ENCODE measurements at places on chromosomes 6 and 20.

GRCh38 chr6:155954149-155954548, 498.5 kb upstream of the NOX3 start:
- no peak for DNase-seq

GRCh38 chr20:52035498-52035897, 156.1 kb downstream of the ZFP64 start:
- no peak for DNase-seq

- no peak for DNase-seq
Measured at GRCh38 chr20:49775229-49775693, 37.4 kb upstream of the SLC9A8 start.

GRCh38 chr6:82875573-82876185, 190.0 kb downstream of the UBE3D start:
- DNase-seq, result no peak

DNA sequence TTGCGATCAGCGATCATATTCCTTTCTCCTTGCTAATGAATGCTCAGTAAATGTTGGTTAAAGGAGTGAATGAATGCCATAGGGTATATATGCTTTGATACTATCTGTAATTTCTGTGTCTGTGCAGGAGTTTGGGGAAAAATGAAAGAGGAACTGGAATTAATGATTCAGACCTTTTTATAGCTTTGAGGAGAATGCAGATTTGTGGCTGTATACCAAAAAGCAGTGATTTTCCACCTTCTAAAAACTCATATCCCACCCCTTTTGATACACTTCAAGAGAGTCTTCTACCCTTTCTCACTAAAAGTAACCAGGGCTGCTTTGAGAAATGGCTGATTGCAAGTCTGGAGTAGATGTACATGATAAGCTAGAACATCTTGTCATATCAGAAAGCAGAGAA, 26.6 kb upstream of the SUMO4 start:
- DNase-seq, result no peak

- no peak for DNase-seq
Measured at GRCh38 chr6:37653933-37654565, 43.6 kb downstream of the MDGA1 start.

- no peak for DNase-seq
Measured at GRCh38 chr20:24866008-24866407, 83.1 kb upstream of the CST7 start.

DNA sequence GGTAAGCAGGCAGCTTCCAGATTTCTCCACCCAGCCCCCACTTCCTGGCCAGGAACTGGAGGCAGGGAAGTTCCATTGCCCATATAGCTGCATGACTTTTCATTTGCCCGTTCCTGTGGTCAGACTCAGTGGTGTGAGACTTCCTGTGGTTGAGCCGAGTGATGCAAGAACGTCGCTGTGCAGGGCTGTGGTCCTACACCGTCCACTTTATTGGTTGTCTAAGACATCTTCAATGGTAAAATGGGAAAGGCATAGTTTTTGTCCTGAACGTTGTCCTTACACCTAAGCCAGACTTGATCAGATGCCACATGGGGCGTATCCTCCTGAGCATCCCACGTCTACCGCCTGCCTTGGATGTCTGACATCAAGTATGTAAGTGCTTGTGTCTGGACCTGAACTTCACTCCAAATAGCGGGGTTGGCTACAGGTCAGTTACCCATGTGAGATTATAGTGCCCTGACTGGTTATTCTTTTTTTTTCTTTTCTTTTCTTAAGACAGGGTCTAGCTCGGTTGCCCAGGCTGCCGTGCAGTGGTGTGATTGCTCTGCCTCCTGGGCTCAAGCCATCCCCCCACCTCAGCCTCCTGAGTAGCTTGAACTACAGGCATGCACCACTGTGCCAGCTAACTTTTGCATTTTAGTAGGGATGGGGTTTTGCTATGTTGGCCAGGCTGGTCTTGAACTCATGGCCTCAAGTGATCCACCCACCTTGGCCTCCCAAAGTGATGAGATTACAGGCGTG, 25.9 kb upstream of the GTSF1L start:
- no peak for DNase-seq

- DNase-seq, result no peak
Measured at GRCh38 chr6:104325341-104326172, 534.2 kb downstream of the HACE1 start.

DNA sequence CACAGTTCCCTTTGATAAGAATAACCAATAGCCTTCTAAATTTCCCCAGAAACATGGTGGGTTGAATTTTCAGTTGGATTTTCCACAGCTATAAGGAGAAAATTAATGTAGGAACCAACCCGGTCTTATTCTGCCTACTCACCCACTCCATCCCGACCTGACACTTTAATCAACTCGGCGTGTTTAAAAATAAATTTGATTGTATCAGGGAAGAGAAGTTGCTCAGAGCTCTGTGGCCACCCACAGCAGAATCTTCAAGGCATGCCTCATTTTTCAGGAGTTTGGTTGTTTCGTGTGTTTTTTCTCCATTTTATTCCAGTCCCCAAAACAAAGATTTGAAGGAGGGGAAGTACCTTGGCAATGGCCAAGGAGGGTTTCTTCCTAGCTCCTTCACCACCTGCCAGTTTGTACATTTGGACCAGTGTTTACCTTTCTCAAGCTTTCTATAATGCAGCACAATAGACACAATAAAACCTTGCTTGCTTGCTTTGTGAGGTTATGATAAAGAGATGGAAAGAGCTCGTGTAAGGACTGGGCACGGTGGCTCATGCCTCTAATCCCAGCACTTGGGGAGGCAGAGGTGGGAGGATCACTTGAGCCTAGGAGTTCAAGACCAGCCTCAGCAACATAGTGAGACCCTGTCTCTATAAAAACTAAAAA, 297.2 kb upstream of the JARID2 start:
- no peak for DNase-seq

DNA sequence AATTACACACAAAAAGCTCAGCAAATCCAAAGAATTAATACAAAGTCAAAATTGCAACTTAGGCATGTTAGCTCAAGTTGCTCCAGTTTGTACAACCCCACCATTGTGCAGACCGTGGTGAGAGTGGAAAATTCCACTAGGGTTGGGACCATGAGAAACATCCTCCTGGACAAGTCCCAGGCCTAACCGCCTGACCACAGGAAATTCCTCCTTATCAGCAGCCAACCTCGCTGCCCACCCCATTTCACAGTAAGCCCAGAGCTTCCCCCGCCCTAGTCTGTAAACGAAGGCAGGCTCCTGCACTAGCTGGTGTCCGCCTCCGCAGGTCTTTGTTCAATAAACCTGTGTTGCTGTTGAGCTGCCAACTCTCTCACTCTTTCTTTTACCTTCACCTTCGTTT, 1023.3 kb downstream of the EYS start:
- DNase-seq, result no peak

DNA sequence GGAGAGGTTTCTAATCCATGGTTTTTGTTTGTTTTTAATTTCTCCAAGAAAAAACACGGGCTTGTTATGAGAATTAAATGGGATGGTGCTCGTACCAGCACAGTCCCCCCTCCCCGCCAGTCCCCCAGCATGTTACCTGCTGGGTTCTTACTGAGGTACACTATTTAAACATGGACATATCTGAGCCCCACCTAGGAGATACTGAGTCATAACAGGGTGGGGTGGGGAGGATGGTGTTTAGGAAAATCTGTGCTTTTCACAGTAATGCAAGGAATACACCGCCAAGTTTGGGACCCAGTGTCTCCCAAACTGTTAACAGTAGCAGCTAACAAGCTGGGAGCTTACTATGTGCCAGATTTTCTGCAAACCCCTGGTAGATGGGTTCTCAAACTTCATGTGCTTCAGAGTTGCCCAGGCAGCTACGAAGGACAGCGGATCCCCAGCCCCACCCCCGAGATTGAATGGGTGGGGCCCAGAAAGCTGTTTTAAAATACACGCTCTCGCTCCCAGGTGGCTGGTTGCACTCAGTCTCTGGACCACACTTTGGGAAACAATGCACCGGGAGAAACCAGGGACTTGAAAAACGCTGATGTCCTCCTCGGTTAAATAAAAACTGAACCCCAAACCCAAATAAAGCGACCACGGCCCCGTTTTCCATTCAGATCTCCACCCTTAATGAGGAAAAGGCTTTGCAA, 995 bp downstream of the ZFP64 start:
- no peak for DNase-seq

DNA sequence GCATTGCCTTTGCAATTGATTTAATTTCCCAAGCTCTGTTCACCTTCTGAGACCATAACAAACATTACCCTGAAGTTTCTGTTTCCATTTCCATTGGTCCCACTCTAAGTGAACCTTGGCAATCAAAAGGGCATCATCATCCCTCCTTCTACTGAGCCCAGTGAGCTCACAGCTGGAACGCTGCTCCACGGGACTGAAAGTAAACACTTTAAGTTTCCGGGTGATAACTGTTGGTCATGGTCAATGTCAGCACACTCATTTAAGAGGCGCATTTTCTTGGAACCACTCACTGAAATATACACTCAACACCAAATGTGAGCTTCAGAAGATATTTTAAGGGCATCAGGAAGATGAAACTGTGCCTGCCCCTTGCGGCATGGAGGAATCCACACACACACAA, 37.1 kb upstream of the RPS6KA2 start:
- no peak for DNase-seq

DNA sequence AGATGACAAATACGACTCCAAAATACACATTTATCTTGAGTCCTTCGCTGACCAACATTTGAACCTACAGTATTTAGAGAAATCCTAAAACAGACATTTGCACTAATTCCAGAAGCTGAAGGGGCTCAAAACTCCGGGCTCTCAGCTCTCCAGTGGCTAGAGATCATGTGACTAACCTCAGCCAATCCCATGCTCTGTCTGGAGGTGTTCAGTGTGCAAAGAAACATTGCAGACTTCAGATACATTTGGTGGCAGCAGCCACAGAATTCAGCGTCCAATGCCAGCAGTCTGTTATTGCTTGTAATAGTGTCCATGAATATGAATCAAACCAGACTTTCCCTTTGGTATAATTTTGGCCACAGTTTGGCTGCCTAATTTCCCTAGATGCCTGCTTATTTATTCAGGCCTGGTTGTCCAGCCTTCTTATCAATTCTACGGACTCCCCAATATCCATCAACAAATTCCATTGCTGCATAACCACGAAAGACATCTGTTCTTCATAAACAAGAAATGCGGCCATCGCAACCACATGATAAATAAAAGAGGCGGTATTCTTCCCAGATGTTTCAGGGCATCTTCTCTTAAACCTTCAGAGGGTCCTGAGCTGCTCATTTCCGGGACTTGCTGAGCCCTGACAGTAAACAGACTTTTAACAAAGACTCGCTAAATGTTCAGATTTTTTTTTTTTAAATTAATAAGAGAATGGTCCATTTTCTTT, 14.5 kb upstream of the CYP24A1 start:
- DNase-seq, result no peak

- no peak for DNase-seq
Measured at GRCh38 chr6:140478631-140479030, 1104.2 kb upstream of the CITED2 start.

GRCh38 chr6:10962673-10963072, 75.8 kb downstream of the SYCP2L start:
- DNase-seq, result no peak

DNA sequence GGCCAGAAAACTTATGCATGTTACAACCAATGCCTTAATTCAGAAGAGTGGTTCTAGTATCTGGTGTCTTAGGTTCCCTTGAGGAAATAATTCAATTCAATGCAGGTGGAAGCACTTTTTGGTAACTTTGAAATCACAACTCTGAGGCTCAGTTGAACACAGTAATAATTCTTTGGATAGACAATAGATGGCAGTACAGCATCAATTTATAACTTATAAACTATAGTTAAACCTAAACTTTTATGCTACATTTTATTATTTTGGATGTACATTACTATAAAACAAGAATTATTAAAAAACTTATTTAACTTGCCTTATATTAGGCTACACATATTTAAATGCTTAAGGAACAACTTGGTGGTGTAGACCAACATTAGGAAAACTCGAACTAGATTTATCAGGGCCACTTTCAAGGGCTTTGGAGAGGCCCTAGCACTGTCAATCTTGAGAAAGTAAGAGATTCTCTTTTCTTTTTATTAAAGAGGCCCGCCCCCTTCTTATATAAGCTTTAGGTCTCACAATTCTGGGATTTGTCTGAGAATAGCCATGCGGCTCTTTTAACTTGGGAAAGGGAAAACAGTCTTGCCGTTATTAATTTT, 85.9 kb downstream of the CRYBG1 start:
- no peak for DNase-seq

DNA sequence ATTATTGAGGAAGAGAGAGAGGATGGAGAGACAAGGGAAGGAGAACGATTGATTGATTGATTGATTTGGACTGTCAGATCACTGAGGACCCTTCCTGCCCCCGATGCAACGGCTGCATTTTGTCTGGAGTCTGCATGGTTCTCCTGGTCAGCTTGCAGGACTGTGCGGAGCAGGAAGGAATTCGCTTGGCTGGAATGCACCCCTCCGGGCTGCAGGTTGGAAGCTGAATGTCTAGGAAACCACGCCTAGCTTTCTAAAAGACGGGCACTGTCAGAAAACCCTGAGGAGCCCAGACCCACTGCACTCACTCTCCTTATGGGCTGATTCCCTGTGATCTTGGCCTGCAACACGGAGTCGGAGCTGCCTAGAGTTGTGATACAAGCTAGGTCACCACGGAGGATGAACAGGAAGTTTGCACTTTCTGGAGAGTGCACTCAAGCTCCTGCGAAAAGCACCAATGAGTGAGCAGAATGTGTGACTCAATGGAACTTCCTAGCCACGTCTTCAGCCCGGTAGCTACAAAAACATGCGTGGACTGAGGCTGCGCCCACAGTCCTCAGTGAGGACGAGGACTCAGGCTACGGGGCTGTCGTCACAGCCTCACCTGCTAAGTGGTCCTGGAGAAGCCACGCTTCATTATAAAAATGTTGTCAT, 14.4 kb downstream of the DACT2 start:
- no peak for DNase-seq

DNA sequence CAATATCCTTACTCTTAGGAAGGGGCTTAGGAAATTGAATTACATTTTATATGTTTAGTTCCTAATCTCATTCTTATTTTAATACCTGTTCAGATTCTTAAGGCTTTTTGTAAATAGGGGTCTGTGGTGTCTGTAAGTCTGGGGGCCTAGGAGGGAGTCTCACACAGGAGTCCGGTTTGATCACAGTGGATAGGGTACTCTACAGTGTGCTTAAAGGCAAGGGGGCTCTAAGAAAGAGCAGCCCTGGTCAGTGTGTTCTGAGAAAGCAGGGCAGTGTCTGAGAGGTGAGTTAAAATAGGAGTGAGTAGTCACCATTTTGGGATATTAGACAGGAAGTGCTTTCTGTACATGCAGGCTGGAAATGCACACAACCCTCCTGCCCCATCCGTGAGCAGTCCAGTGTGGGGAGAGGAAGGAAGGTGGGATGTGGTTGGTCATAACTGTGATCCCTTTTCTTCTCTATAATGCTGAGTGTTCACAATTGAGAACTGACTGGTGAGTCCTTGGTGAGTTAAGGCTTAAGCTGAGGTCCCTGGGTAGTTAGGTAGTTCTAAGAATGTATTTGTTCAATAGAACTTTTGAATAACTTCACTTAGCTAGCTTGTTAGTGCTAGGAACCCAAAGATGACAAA, 50.0 kb downstream of the CDKAL1 start:
- no peak for DNase-seq

- no peak for DNase-seq
Measured at GRCh38 chr20:43383026-43383795, 74.5 kb upstream of the SRSF6 start.
